ENCODE measurements at places on chromosomes 7 and 10. TPM values are rescaled to one million over a fixed set of nuclear protein-coding genes. Genes with fewer than 3 reads are reported as not detected.
A peak's percentile ranks its signal among the peaks of the same experiment; 100 is the strongest.

DNA sequence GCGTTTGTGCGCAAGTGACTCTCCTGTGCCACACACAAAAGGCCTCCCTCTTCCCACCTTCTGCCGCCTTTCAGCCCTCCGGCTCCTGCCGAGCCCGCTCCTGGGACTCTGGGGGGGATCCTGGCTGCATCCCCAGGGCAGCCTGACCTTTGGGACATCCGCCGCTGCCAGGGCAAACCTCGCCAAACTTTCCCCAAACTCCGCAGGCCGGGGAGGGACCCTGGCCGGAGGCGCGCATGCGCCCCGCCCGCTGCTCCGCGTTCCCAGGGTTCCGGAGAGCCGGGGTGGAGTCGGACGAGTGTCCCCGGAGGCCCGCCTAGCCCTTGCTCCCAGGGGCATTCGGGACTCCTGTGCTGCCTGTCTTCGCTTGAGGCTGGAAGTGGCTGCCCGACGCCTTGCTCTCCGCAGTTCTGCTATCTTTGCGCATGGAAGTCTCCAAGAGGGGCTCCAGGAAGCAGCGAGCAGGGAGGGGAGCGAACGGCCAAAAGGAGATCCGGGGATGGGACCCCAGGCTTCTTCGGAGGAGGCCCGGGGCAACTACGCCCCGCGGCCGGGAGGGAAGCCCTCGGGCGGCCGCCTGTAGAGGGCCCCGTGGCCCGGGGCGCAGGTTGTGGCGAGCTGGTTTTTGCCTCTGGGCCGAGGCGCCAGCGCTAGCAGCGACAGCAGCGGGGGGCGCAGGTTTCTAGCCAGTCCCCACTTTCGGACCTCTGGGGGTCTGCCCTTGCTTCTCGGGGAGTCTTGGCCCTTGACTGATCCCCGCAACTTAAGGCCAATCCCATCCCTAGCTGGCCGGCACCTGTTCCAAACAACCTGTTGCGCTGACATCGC, 7.0 kb downstream of the PTF1A start:
- H3K4me3 ChIP-seq, result no peak overlapping the region
- H3K36me3 ChIP-seq, result no peaks in the 10 kb centered on the region
- no peaks in the 10 kb centered on the region for H3K27me3 ChIP-seq
- DNase-seq, result no peak
- H3K4me1 ChIP-seq, result no peaks in the 10 kb centered on the region

DNA sequence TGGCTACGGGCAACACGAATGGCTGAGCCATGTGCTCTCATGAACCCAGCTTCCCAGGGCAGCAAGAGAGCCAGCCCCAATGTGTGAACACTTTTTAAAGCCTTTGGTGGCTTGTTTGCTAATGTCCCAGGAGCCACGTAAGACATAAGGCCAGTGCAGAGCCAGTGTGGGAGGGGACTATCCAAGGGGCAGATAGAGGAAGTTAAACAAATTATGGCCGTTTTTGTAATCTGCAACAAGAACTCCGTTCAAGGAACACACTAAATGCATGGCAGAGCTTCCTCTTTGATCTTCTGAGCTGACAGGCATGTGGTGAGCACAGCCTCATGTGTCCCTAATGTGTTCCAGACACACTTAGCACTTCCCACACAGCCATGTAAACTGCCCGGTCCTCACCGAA, 133.3 kb downstream of the TEX36 start:
- H3K4me3 ChIP-seq, result no peak overlapping the region
- no peak overlapping the region for H3K27ac ChIP-seq
- no peaks in the 10 kb centered on the region for H3K4me1 ChIP-seq
- H3K27me3 ChIP-seq, result no peaks in the 10 kb centered on the region
- H3K36me3 ChIP-seq, result no peaks in the 10 kb centered on the region

- no peak overlapping the region for H3K27ac ChIP-seq
- no peak overlapping the region for H3K4me3 ChIP-seq
- H3K36me3 ChIP-seq, result no peaks in the 10 kb centered on the region
Observed at GRCh38 chr10:126468467-126468866, 80.2 kb upstream of the ADAM12 start.

DNA sequence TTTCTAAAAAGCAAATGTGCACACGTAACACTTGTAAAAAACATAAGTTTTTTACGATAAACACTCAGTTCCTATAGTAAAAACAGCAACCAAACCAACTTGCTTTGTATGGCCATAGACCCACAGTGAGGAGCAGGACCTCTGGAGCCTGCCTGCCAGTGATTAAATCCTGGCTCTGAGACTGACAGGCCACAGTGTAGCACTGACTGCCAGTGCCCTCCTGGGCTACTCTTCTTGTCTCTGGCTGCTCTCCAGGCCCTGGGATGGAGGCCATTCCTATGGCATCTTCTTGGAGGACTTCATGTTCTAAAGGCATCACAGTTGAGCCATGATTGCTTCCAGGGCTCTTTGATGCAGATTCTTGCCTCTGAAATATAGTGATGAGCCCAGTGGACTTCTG, 22.7 kb upstream of the TMEM254 start:
- no peak overlapping the region for H3K27ac ChIP-seq
- H3K36me3 ChIP-seq, result no peaks in the 10 kb centered on the region
- H3K4me3 ChIP-seq, result no peak overlapping the region
- no peak for DNase-seq
- no peaks in the 10 kb centered on the region for H3K27me3 ChIP-seq

DNA sequence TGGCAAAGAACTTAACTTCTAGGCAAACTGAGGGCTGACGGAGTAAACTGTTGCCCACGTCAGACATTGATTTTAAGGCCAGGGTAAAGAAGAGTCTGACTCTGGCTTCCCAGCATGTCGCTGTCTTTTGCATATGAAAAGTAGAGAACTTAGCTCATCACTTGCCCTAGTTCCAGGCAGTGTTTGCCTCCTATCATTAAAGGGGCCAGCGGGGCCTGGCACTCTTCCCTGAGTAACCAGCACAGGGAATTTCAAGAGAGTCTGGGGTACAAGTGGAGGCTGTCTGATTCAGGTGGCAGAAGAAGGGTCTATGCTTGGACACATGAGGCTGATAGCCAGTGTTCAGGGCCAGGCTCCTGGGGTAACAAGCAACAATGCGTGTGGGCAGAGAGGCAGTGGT, 4.8 kb downstream of the DENND2A start:
- H3K36me3 ChIP-seq, result no peaks in the 10 kb centered on the region
- H3K4me1 ChIP-seq, result peaks cover 9% of the 10 kb centered on the region
- no peaks in the 10 kb centered on the region for H3K27me3 ChIP-seq

DNA sequence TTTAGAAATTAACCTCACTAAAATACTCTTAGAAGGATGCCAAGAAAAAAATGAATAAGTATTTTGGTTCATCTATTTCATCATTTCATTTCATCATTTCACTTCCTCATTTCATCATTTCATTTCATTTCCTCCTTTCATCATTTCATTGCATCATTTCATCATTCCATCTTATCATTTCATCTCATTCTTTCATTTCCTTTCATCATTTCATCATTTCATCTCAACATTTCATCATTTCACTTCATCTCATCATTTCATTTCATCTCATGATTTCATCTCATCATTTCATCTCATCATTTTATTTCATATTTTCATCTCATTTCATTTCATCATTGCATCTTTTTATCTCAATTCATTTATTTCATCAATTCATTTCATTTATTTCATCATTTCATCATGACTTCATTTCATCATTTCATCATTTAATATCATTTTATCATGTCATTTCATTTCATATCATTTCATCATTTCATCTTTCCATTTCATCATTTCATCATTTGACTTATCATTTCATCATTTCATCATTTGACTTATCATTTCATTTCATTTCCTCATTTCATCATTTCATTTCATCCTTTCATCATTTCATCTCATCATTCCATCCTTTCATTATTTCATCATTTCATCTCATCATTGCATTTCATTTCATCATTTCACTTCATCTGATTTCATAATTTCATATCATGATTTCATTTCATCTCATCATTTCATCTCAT, 129.9 kb downstream of the ZNF92 start:
- no peaks in the 10 kb centered on the region for H3K36me3 ChIP-seq
- no peak overlapping the region for H3K27ac ChIP-seq
- no peaks in the 10 kb centered on the region for H3K4me1 ChIP-seq
- no peaks in the 10 kb centered on the region for H3K27me3 ChIP-seq

- no peaks in the 10 kb centered on the region for H3K36me3 ChIP-seq
- DNase-seq, result no peak
- H3K4me1 ChIP-seq, result no peaks in the 10 kb centered on the region
- H3K27me3 ChIP-seq, result no peaks in the 10 kb centered on the region
- no peak overlapping the region for H3K27ac ChIP-seq
Observed at GRCh38 chr7:146713934-146714333, 597.3 kb downstream of the CNTNAP2 start.

- peaks cover 20% of the 10 kb centered on the region for H3K4me1 ChIP-seq
- peak overlapping the region; percentile 93 for H3K27ac ChIP-seq
- DNase-seq, result peak; percentile 79
Observed at GRCh38 chr7:5526100-5526905, 102.7 kb upstream of the TNRC18 start.

DNA sequence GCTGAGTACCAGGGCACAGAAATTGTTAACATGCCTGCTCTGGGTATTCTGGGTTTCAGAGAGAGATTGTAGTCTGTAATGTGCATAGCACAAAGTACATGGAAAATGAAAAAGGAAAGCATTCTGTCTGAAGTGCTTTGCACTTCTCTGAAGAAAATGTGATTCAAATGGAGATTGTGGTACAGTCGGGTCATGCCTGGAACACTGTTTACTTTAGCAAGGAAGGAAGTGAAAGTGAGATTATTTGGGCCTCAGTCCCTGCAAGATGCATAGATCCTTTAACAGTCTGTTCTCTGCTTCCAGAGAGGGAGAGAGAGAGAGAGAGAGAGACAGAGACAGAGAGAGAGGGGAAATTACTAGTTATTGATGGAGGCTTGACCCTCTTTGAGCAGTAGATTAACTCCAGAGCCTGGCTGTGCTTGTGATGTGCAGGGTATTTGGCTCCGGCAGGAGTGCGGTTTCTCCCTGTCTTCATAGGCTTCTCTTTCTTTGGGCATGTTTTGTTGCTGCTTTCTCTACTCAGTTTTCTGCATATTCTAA, 5.4 kb downstream of the VWC2 start:
- H3K27ac ChIP-seq, result no peak overlapping the region

DNA sequence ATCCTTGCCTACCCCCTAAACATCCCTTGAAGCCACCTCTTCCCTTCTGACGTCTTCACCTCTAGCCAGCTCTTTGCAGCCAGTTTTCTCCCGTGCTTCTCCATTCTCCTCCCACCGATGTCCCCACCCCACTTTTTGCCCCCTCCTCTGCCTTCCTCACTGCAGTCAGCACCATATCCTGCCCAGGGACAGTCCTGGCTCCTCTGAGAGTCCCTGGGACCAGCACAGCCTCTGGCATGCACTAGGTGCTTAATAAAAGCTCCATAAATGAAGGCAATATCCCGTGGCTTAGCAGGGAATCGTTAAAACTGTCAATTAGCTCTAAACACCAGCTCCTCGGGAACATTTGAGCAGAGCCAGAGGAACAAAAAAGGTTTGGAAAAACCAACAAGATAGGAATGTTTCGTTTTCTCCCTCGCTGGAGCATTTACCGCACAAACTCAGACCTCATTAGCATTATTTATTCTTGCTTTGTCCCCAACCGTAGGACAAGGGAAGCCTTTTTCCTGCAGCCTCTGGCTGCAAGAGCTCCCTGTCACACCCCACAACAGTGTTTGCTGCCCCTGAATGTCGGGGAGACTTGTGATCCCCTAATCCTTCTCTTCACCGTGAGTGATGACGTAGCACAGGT, 16.1 kb downstream of the MYL10 start:
- no peak overlapping the region for H3K4me3 ChIP-seq
- no peaks in the 10 kb centered on the region for H3K27me3 ChIP-seq
- no peak for DNase-seq
- peaks cover 12% of the 10 kb centered on the region for H3K4me1 ChIP-seq
- no peak overlapping the region for H3K27ac ChIP-seq

DNA sequence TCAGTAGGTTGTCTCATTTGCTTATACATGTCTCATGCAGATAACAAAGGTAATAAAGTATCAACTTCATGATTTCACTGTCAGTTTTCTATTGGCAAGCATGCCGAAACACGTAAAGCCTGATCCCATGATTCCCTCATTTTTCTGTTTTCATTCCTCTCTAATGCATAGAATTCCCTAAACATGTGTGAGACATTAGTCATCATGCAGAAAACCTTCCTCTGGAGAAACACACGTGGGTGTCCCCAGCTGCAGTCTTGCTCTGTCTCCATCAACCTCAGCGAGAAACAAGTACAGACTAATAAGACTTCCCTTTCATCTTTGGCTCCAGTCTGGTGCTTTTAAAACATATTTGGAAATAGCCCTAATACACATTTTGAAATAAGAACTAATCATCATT, 432.7 kb upstream of the VSTM2A start:
- no peaks in the 10 kb centered on the region for H3K36me3 ChIP-seq
- no peak for DNase-seq
- no peak overlapping the region for H3K4me3 ChIP-seq
- H3K4me1 ChIP-seq, result no peaks in the 10 kb centered on the region

- no peak for DNase-seq
- no peaks in the 10 kb centered on the region for H3K27me3 ChIP-seq
- H3K4me3 ChIP-seq, result no peak overlapping the region
- no peaks in the 10 kb centered on the region for H3K36me3 ChIP-seq
Observed at GRCh38 chr7:129790136-129790535, 162.6 kb downstream of the UBE2H start.

DNA sequence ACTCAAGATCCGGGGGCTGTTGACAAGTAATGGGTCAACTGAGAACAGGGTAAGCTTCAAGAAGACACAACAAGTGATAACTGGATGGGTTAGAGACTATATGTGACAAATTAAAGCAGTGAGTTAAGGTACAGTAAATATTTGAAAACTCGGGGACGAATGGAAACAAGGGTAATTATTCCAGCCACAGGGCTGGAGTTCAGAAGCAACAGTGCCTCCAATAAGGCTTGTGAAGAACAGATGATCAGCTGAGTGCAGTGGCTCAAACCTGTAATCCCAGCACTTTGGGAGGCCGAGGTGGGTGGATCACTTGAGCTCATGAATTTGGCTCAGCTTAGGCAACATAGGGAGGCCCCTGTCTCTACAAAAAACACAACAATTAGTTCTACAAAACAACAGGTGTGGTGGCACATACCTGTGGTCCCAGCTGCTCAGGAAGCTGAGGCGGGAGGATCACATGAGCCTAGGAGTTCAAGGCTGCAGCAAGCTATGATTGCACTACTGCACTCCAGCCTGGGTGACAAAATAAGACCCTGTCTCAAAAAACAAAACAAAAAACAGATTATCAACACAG, 20.5 kb upstream of the DLD start:
- no peaks in the 10 kb centered on the region for H3K27me3 ChIP-seq
- H3K27ac ChIP-seq, result no peak overlapping the region
- H3K4me1 ChIP-seq, result no peaks in the 10 kb centered on the region

DNA sequence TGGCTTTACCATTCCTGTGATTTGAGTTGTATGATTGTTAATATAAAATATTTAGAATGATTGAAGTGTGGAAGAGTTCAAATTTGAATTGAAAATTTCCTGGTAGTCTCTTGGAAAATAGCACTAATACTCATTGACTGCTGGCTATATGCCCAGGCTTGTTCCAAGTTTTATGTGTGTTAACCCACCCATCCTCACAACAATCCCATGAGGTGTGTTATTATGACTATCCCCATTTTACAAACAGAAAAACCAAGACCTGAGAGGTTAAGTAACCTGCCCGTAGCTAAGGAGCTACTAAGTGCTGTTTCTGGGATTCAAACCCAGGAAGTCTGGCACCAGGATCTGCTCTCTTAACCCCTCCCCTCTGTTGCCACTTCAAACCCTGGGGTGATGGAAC, 213.9 kb downstream of the CREB5 start:
- no peaks in the 10 kb centered on the region for H3K27me3 ChIP-seq
- no peak overlapping the region for H3K27ac ChIP-seq
- no peak for DNase-seq
- H3K36me3 ChIP-seq, result no peaks in the 10 kb centered on the region

Gene TMEM178B
- 0.11 TPM for total RNA-seq

Gene TCTN3
- total RNA-seq, result 52.1 TPM

Gene SLIT1
- total RNA-seq, result 0.42 TPM

Gene STN1
- total RNA-seq, result 16.1 TPM

Gene ARL4A
- 42.5 TPM for total RNA-seq

Measured in Caco-2 (cell line).